Neural progenitor cell (in vitro differentiated cells): ENCODE measurements at places on chromosomes 2 and 18.
A peak's percentile ranks its signal among the peaks of the same experiment; 100 is the strongest.

- DNase-seq, result peak; percentile 56
Observed at GRCh38 chr2:188765522-188766470, 208.4 kb upstream of the COL3A1 start.

GRCh38 chr2:207148020-207148419 is 17.7 kb downstream of the KLF7 start:
- no peak for DNase-seq

- no peak for DNase-seq
Observed at GRCh38 chr2:12949406-12949805, 232.7 kb downstream of the TRIB2 start.

DNA sequence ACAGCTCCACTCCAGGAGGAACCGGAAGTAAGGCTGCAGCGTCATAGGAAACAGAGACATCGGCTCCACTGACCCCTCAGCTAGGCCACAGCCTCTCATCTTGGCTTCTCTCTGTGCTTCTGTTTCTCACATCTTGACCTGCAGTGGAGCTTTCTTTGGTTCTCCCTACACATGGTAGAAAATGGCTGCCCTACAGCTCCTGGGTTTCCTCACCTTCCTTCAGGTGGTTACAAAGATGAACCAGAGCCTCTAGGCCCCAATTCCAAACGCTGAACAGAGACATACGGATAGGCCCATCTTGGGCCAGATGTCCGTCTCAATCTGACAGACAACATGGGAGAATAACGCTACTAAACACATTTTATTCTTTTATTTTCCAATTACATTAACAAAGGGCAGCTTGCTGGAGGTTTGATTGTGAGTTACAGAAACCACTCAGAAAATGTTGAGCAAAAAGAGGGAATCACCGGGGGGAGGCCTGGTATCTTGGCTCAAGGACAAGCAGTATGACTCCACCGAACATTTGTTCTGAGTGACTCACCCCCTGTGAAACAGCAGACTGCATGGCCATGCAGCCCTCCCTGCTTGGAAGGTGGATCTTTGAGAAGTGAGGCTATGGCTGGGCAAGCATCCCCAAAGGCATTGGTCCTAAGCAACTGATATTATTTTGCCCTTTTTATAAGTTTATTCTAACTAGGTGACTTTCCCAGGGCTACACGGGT is 303.5 kb downstream of the CDCA7 start:
- no peak for DNase-seq

GRCh38 chr2:112322919-112323318 is 47.5 kb downstream of the ZC3H6 start:
- DNase-seq, result no peak

DNA sequence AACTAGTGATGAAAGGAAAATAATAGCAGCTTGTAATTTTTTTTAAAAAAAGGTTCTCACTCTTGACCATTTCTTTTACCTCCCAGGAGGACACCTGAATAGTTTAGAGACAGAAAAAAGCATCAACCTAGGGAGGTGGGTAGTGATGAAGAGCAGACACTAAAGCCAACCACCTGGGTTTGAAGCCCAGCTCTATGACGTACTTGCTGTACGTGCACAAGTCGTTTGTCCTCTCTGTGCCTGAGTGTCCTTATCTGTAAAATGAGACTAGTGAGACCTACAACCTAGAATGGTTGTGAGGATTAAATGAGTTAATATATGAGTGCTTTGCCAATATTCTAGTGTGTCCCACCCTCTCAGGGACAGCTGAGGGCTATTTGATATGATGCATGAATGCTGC is 5.8 kb downstream of the SLC1A4 start:
- no peak for DNase-seq

- DNase-seq, result no peak
Observed at GRCh38 chr18:34844732-34845459, 134.8 kb downstream of the DTNA start.
